NCI-H1694 treated with DMSO at 0.1 percent for 48 hours (cell line): ENCODE measurements at places on chromosomes 11 and 22.

GRCh38 chr22:47366026-47366767, 603.7 kb downstream of the TBC1D22A start:
- DNase-seq = no peak

DNA sequence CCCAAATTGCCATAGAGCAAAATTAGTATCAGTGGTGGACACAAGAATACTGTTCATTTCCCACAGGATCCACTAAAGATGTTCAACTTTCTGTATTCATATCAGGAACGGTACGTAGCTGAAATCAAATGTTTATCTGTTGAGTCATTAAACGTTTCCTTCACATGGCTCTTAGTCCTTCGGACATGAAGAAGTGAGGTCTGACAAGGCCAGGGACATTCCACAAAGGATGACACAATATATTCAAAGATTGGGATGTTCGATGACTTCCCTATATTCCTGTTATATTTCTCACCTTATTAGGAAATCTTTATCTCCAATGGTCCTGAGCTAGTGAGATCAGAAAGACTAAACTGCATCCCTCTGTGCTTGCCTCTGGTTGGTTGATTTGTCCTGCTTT, 129.0 kb downstream of the ETS1 start:
- no peak for DNase-seq

DNA sequence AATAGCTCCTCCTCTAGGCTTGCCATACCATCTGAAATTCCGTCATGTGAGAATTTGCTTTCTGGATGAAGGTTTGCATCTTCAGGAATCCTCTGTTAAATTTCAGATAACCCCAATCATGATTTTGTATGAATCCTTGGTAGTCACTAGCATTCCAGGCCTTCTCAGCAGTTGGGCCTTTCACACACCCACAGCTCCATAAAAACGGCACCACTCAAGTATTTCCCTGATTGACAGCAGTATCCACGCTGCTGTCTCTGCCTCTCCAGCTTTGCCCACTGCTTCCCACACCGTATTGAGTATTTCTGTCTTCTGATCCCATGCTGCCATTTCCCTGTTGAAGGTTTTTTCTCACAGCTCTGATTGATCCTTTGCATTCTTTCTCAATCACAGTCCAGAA, 208.7 kb upstream of the NCAM1 start:
- DNase-seq = no peak

- no peak for DNase-seq
These were observed 49.9 kb downstream of the ARFGAP3 start for GRCh38 chr22:42807185-42807584.

- peak; percentile 64 for DNase-seq
These were observed 678 bp upstream of the RANGAP1 start for GRCh38 chr22:41286639-41287091.

DNA sequence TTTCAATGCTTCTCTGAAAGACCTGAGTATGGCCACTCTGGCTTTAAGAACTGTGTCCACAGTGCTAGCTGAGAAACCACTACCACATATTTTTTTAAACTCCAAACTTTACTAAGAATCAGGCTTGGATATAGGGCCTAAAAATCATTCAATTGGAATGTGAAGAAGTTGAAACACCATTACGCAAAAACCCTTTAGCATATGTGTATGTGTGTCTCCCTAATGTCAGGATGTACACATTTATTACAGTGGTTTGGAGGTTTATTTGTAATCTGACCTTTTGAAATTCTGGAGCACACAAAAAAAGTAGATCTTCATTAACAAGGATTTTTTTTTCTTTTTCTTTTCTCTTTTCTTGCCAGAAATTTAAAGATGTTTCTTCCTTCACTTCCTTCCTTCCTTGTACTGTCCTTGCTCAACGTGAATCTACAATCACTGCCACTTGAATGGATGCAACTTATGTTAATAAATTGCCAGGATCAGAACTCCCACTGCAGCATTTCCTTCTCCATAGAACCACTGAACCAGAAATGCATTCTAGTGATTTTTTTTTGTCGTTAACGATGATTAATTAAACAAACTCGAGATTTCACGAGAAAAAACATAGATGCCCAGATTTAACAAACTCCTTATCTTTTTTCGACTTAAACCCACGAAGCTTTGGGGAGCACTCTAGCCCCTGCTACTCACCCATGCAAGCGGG, 3.1 kb upstream of the ADM start:
- DNase-seq = no peak

DNA sequence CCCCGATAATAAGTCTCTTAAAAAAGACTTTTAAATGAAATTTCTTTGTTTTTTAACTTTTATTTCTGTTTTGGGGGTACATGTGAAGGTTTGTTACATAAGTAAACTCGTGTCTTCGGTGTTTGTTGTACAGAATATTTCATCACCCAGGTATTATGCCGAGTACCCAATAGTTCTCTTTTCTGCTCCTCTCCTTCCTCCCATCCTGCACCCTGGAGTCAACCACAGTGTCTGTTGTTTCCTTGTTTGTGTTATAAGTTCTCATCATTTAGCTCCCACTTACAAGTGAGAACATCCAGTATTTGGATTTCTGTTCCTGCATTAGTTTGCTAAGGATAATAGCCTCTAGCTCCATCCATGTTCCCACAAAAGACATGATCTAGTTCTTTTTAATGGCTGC, 1.6 kb upstream of the GSTP1 start:
- no peak for DNase-seq

DNA sequence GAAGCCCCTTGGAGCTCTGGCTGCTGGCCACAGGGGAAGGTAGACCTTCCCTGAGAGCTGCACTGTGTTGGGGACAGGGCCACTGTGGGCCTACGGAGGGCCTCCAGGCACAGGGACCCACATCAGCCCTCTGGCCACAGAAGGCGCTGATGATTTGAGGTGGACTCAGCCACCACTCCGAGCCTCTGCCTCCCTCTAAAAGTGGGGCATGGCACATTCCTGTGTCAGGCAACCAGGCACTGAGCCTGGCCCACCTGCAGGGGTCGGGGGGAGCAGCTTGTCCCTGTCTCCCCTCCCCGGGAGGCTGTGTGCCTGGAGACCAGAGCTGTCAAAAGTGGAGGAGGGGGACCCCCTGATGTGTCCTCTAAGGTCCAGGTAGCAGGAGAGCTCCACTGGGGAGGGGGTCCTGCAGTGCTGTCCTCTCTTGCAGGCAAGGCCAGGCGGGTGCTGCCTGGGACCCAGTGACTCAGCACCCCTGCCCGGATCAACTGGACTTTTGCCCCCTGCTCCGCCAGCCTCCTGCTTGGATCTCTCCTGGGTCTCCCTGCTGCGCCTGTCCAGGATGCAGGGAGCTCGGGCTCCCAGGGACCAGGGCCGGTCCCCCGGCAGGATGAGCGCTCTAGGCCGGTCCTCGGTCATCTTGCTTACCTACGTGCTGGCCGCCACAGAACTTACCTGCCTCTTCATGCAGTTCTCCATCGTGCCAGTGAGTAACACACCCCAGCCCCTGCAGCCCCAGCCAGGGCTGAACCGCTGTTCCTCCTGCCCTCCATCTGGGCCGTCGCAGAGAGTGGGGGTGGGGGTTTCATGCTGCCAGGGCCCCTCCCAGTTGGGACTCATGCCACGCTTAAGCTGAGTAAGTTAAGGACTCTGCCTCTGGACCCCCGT, 17.5 kb upstream of the CDKN1C start:
- DNase-seq = no peak

GRCh38 chr11:112962579-112963367, 1.6 kb downstream of the NCAM1 start:
- peak; percentile 23 for DNase-seq

- no peak for DNase-seq
These were observed 3.6 kb downstream of the MTMR3 start for GRCh38 chr22:29886596-29886995.

- peak; percentile 78 for DNase-seq
These were observed 12.1 kb downstream of the PLAAT5 start for GRCh38 chr11:63478896-63479295.

GRCh38 chr11:35324981-35325380, 94.4 kb downstream of the SLC1A2 start:
- no peak for DNase-seq

DNA sequence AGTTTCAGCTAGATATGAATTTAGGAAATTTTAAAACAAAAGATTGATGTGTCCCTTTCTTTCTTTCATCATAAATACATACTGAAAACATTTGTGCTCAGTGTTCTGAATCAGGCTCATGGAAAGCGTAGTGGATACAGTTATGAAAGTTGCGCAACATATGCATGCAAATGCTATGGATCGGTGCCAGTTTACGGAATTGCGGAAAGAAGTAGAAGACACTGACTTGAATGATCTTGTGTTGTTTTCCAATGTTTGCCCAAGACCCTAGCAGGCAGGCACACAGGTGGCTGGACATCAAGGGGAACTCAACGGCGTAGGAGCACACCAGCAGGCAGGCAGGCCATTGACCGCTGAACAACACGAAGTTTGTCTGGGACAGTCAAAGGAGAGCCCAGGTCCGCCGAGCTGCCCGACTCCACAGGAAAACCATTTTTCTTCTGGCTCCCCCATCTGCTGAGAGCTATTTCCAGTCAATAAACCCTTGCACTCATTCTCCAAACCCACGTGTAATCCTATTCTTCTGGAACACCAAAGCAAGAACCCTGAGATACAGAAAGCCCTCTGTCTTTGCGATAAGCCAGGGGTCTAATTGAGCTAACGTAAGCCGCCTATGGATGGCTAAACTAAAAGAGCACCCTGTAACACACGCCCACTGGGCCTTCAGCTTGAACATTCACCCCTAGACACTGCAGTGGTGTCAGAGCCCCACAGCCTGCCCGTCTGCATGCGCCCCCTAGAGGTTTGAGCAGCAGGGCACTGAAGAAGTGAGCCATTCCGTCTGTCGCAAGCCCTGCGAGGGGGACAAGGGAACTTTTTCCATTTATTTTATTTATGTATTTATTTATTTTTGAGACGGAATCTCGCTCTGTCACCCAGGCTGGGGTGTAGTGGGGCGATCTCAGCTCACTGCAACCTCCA, 7.4 kb upstream of the BIRC3 start:
- no peak for DNase-seq

DNA sequence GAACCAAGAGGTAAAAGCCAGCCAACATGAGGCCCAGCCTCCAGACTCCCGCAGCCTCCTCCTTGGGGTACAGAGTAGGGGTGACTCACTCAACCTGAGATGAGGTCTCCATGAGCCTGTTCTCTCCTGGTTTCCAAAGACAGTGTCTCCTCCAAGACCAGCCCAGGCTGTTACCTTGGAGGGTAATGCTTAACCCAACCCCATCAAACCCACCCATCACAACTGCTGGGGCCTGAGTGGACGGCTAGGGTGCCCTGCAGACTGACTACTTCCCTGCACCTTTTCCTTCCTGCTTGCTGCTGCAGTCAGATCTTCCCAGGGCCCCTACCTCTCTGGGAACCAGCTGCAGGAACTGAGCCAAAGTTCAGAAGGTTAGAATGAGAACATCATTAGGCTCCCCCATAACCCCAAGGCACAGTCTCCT, 5.1 kb upstream of the NOL12 start:
- DNase-seq = no peak

DNA sequence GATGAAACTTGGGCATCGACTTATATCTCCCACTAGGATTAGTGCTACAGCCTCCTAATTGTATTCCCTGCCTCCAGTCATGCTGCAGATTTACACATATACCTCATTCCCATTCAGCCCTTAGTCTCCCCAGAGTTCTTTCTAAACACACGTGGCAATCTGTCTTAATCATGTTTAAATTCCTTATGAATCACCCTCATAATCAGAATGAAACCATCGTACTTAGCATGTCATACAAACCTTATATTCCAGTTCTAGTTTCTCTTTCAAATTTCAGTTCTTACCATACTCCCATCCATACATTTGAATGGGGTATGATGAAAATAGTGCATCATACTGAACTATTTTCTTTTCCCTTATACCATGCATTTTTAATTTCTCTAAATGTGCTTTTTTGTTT, 6.0 kb upstream of the OR10A2 start:
- DNase-seq = no peak

DNA sequence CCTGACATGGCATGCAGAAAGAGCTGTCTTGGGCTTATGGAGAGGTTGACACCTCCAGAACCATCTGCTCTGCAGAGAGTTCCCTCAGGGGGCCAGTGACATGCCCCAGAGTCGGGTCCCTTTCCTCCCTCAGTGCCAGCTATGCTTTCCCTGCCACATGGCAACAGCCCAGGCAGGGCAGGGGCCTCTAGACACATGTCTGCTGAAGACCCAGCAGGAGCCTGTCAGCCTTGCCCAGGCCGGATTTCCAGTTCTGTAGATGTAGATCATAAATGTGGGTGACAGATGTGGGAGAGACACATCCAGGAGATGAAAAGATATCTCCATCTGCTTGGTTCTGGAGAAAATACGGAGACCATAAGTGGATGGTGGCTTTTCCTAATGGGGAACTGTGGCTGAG, 25.5 kb downstream of the NAV2 start:
- DNase-seq = peak; percentile 95

DNA sequence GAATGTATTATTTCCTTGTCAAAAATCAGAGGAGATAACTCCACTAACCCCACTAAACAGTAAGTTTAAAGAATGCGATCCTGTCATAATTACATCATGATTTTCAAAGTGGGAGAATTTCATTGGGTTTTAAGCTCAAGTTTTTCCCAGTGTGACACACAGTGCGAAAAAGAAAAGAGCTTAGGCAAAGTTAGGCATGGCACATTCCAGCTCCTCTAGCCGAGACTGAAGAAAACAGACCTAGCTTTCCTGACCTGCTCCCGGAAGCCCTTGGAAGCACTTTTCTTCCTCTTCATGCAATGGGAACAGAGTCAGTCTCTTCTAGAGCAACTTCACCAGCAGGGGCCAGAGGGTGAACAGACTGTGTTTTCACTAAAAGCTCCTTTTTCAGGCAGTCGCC, 76.6 kb upstream of the AKIP1 start:
- no peak for DNase-seq

DNA sequence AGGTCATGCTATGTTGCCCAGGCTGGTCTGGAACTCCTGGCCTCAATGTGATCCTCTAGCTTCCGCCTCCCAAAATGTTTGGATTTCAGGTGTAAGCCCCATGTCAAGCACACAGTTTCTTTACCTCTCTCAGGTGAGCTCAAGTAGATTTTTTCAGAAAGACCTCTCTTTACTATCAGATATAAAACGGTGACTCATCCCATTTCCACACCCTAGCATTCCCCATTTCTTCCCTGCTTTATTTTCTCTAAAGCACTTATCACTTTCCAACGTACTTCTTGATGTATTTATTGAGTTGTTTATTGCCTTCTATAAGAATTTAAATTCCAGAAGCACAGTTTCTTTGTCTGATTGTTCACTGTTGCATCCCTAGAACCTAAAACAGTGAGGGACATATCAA, 3.7 kb downstream of the TSG101 start:
- no peak for DNase-seq

DNA sequence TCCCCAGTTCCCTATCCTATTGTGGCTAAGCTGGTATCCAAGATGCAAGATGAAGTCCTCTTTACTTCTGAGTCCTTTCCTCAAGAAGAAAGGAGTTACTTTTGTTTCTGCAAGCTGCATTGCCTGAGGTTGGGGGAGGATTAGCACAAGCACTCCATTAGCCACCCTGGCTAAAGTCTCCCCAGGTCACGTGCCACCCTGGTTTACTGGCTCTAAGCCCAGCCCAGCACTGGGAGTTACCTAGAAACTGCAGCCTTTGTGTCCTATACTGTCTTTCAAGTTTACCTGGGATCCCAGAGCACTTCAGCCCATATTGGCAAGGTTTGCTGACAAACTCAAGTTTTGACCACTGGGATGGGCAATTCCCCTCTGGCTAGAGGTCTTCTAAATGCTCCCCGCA, 78.4 kb upstream of the DBX1 start:
- no peak for DNase-seq
